Left kidney (tissue), 8 donors: ENCODE measurements at places on chromosomes 16 and 17. TPM values are rescaled to one million over a fixed set of nuclear protein-coding genes. Genes with fewer than 3 reads are reported as not detected.

- no peak for DNase-seq
Observed at GRCh38 chr17:41651625-41652460, 27.5 kb upstream of the KRT17 start.

DNA sequence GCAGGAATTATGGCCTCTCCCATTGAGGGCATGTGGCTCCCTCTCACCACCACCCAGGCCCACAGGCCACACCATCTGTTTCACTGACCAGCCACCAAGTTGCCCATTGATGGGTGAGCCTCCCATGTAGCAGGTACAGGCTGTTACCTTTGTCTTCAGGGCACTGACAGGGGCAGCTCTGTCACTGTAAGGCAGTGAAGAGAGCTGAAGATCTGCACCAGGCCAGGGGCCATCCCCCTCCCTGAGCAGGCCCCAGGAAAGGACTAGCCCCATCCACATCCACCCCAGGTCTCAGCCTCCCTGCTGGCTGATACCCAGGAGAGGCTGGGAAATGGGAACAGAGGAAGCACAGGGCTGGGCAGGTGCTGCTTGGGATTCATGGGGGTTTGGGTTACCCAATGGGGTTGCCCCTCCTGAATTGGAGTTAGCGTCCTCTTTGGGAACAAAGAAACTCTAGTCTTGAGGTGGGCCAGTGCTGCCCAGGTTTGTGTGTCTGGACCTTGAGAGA is 1691.4 kb downstream of the TP53TG3F start:
- DNase-seq, result no peak

DNA sequence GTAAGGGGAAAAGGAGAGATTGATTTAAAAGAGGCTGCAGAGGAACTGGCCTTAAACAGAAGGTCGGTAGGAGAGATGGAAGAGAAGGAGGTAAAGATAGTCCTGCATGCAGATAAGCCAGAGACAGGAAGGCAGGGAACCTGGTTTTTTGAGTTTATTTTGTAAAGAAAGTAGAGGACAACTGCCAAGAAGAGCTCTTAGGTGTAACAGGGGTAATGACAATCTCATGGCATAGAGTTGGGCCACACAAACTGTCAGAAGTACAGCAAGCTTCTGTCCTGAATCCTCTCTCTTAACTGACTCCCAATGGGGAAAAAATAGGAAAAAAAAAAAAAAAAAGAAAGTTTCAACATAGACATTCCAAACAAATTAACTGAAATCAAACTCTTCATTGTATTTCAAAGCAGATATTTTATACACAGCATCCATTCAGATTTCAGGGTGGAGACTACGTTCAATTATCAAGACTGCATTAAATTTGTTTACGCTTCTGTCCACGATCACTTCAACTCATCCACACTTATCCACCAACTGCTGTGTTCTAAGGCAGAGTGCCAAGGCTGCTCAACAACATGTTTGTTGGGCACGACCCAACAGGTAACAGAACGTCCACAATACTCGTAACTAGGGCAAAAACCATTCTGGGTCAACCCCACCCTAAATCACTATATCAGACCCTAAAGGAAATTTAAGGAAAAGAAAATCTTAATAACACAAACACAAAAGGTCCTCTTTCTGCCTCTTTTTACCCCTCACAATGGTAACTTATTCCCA is 34.9 kb downstream of the USP31 start:
- no peak for DNase-seq

- DNase-seq, result peak; percentile 25
Observed at GRCh38 chr16:17277981-17278381, 192.8 kb downstream of the XYLT1 start.

DNA sequence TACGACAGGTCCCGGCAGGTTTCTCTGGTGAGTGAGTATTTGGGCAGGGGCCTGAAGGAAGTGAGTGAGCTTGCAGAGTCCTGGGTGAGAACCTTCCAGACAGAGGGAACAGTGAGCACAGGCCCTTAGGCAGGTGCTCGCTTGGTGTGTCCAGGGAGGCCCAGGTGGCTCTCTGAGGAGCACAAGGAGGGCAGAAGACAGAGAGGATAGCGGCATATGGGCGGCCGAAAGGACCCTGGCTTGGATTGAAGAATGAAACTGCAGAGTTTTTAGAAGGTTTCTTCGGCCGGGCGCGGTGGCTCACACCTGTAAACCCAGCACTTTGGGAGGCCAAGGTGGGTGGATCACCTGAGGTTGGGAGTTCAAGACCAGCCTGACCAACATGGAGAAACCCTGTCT is 6.7 kb downstream of the DRG2 start:
- DNase-seq, result no peak

DNA sequence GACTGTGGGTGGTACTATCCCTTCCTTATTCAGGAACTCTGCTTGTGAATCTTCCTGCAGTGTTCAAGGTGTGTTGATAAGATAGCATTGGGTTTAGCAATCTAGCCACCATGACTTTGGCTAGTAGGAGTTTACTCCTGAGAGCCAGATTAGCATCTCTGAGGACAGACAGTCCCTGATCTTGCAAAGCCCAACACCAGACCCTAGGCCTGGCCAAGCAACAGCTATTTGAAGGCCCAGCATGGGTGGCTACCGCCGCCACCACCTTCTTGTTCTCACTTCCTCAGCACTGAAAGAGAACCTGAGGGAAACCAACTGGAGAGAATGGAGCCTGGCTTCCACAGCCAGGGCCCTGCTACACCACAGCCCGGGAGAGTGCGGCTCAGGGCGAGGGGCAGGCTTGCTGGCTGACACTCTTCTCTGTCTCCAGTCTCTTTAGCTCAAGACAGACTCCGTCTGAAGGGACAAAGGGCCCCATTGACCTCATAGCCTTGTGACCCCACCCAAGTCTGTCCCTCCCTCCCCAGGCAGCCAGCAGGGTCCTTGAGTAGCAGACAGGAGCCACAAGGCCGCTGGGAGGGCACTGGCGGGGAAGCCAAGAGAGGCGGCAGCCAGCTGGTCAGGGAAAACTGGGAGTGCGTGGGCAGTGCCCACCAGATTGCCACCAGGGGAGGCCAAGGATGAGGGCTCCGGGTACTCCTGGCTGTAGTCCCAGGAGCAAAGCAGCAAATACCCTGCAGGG is 10.9 kb upstream of the ARHGAP23 start:
- DNase-seq, result no peak

- no peak for DNase-seq
Observed at GRCh38 chr16:87535855-87536794, 43.3 kb upstream of the ZCCHC14 start.

RPUSD1 gene
- polyA plus RNA-seq, result 10.7 TPM

GRCh38 chr17:74712301-74712700 is 422 bp downstream of the CD300LF start:
- DNase-seq, result no peak

C16orf74 gene
- polyA plus RNA-seq, result 1.9 TPM

KRT20 gene
- 0.33 TPM for polyA plus RNA-seq

DNA sequence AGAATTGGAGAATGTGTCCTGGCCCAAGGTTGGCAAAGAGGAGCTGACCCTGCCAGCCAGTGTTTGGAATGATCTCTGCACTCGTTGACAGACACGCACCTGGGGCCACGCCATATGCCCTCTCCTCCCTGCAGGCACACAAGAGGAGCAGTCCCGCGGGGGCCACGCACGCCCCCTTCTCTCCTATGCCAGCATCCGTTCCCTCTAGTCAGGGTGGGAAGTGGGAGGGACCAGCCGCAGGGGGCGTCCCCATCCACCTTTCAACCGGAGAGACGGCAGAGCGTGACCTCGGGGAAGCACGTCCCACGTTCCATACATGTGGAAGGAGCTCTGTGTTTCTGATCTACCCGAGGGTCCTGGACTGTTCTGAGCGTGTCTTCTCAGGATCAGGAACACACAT is 86.9 kb upstream of the ZNF750 start:
- no peak for DNase-seq

C1QTNF8 gene
- polyA plus RNA-seq, result not detected

DNA sequence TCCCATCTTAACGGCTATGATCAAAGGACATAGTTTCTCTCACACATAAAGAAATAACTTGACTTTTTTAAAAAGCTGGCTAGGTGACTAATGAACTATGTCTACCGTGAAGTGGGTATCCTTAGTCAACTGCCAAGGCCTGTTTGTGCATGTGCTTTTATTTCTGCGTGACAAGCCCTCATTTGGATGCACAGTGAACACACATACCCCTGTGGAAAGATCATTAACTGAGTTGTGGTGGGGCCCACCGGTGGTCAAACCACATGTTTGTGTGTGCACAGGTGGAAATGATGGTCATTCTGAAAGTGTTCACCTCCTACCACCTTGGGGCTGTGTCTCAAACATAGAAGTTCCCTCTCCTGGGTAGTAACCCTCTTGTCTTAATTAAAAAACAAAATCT is 256.1 kb upstream of the SALL1 start:
- DNase-seq, result no peak

PLSCR3 gene
- 27.8 TPM for polyA plus RNA-seq

- DNase-seq, result peak; percentile 66
Observed at GRCh38 chr17:12256380-12256995, 235.8 kb downstream of the MAP2K4 start.

GRCh38 chr16:65121870-65122723 is at the start of gene CDH11:
CDH11 (minus strand) TSS chr16:65122063; CDS start chr16:65004869, 117,194 bp downstream.
- DNase-seq, result peak; percentile 80

GRCh38 chr16:2698965-2699750 is 16.8 kb downstream of the KCTD5 start:
- DNase-seq, result no peak

GRCh38 chr16:69880640-69881133 is 70.4 kb upstream of the CLEC18A start:
- no peak for DNase-seq

HBA1 gene
- polyA plus RNA-seq, result 394 TPM

BICDL2 gene
- polyA plus RNA-seq, result 2.6 TPM

PNMT gene
- 1.7 TPM for polyA plus RNA-seq
